ENCODE measurements at places on chromosomes 1 and 21.
A peak's percentile ranks its signal among the peaks of the same experiment; 100 is the strongest.

- peak; percentile 29 for DNase-seq
Measured at GRCh38 chr21:44304877-44305293, 5.0 kb downstream of the PFKL start.

- DNase-seq, result peak; percentile 85
Measured at GRCh38 chr1:205284420-205285144, 37.0 kb downstream of the NUAK2 start.

DNA sequence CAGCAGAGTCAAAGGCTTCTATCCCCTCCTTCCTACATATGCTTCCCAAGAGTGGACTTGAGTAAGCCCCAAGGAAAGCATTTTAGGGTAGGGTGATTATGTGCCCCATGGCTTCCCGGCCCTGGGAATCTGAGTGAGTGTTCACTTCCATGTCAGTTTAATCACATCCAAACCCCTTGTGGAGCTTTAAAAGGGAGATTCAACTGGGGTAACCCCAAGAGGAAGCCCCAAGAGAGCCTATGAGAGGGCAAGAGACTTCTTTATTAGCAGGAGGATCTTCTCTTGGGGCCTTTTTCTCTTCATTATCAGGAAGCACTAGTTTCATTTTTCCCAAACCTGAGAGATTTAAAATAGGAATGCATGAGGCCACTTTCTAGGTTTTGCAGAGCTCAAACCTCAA is 97.0 kb upstream of the IRF2BP2 start:
- DNase-seq, result no peak

GRCh38 chr1:90127288-90127953 is 132.5 kb downstream of the ZNF326 start:
- DNase-seq, result no peak

DNA sequence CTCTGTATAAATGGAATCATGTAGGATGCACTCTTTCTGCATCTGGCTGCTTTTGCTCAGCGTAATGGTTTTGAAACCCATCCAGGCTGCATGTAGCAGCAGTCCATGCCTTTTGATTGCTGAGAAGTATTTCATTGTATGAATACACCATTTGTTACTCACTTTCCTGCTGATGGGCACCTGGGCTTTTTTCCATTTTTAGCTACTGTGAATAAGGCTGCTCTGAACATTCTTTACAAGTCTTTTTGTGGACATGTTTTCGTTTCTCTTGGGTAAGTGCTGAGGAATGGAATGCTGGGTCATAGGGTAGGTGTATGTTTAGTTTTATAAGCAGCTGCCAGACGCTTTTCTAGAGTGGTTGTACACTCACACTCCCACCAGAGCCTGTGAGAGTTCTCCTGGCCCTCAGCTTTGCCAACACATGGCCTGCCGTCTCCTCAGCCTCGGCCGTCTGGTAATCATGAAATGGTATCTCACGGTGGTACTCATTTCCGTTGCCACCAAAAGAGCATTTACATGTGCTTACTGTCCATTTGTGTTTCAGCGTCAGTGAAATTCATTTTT is 22.7 kb downstream of the SLX9 start:
- DNase-seq, result no peak

DNA sequence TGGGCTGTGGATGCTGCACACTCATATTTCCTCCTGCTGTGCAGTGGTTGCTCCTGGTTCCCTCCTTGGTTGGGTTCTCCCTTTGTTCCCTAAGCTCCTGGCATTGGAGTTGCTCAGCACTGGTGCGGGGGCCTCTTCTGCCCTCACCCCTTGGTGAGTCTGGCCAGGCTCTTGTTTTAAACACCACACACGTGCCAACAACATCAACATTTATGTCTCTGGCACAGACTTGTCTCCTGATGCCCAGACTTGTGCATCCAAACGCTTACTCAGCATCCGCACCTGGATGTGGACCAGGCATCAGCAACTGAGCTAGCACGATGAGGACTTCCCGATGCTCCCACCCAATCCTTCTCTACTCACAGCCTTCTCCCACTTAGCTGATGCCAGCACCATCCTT is 627.6 kb downstream of the NPHP4 start:
- DNase-seq, result no peak

GRCh38 chr1:202844935-202845334 is 34.2 kb downstream of the PCAT6 start:
- no peak for DNase-seq

DNA sequence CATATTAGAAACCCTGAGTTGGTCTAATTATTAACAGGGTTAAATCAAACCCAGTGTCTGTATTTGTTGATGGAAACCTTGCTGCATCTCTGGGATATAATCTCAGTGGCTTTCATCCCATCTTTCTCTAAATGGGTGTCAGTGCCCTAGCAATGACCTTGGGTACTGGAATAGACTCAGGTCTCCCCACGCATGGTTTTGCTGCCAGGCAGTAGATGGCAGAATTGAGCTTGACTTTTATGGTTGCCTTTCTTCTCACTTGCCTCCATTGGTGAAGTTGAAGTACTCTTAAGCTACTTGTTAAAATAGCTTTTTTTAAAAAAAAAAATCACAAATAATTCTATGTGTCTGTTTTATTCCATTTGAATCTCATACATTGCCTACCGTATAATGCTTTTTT is 81.8 kb upstream of the HMCN1 start:
- DNase-seq, result no peak

DNA sequence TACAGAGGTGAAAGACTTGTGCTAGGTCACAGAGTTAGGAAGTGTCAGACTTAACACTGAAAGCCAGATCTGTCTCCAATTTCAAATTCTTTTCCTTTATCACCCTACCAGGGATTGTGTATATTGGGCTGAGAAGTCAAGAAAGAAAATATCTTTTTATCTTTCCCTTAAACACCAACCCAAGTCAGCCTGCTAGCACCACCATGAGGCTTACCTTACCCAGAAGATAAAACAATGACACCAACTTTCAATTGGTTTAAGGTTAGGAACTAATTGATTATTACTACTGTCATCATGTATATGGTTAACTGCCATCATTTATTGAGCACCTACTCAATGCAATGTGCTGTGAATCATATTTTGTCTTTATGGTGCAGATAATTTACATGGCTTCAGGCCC is 178.9 kb upstream of the FOXD3 start:
- no peak for DNase-seq
